ENCODE measurements at places on chromosomes 5 and 9.

GRCh38 chr9:122122903-122123632, 30.0 kb upstream of the TTLL11 start:
- peak; percentile 48 for DNase-seq

DNA sequence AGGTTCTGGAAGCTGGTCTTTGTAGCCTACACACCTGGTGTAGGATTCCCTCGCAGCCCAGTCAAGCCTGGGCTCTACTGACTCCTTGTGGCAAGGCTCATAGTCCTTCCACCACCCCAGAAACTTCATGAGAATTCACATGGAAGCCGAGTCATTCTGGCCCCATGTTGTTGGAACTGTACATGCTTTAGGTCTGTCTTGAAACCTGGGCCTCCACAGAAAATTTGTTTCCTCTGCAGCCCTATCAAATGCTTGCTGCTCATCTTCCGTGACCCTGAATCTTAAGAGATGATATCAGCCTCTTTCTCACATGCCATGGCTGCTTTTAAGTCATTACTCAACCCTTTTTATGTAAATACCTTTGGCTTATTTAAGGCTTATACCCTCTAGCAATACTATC, 113.4 kb upstream of the GRHPR start:
- DNase-seq = no peak

- no peak for DNase-seq
Observed at GRCh38 chr5:59542851-59543820, 350.4 kb downstream of the PDE4D start.

DNA sequence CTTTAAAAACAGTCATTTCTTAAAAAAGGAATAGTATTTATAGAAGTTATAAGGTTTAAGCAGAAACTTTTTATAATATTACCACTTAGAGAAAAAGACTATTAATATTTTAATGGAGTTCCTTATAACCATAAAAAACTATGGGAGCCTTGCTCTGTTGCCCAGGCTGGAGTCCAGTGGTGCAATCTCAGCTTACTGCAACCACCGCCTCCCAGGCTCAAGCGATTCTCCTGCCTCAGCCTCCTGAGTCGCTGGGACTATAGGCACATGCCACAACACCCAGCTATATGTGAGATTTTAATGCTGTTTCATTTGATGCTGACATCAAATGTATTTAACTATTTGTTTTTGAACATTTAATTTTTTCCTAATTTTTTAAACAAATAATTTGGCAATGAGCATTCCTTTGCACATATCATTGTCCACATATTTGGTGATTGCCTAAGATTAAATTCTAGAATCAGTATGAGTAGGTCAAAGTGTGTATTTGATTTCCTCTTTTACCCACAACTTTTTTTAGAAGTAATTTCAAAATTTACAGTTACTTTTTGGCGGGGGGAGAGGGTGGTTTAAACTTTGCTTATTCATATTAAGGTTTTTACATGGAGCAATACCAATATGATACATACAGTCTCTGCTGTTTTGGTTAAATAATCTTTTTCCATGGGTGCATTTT, 235.5 kb downstream of the ARHGEF28 start:
- DNase-seq = no peak

DNA sequence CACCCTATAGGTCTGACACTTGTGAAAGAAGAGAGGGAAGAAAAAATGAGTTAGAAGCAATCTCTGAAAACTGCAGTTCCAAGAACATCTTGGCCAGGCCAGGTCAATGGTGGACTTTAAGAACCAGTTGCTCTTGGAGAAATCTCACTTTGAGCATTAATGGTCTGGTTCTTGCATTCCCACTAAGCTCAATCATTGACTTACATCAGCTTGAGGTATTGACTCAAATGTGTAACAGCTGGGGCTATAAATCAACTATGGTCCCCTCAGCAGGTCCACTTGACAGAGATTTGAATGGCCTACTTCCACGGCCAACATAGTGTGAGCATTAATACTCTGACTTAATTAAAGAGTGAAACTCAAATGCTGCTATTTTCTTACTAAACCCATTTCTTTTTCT, 357.8 kb upstream of the RGMB start:
- DNase-seq = no peak

GRCh38 chr5:112960863-112961504, 15.6 kb upstream of the DCP2 start:
- DNase-seq = no peak

- DNase-seq = no peak
Observed at GRCh38 chr5:638501-639252, 26.5 kb downstream of the CEP72 start.

GRCh38 chr9:75903785-75904360, 13.4 kb downstream of the PCSK5 start:
- DNase-seq = no peak

GRCh38 chr5:172178991-172179989, 8.7 kb downstream of the STK10 start:
- DNase-seq = peak; percentile 23

DNA sequence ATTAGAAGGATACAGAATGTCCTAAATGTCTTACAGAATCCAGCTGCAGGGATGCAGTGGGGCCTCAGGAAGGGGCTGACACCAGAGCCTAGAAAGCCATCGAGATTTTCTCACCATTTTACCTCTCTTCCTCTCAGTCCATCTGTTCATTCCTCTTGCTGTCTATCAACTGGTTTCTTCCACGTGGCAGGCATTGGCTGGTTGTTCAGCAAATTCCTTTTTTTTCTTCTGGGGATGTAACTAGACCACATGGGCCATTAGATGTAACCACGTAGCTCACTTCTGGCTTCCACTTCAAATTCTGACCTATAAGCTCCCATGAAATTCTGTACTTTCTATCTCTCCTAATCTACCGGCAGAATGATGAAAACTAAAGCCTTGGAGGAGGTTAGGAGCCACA, 93.6 kb upstream of the MTAP start:
- DNase-seq = no peak

- DNase-seq = peak; percentile 33
Observed at GRCh38 chr9:136791516-136792276, 552 bp downstream of the TMEM141 start.

GRCh38 chr5:16345454-16345853, 120.1 kb downstream of the ZNF622 start:
- DNase-seq = no peak

GRCh38 chr5:79416499-79416898, 97.4 kb downstream of the HOMER1 start:
- no peak for DNase-seq

DNA sequence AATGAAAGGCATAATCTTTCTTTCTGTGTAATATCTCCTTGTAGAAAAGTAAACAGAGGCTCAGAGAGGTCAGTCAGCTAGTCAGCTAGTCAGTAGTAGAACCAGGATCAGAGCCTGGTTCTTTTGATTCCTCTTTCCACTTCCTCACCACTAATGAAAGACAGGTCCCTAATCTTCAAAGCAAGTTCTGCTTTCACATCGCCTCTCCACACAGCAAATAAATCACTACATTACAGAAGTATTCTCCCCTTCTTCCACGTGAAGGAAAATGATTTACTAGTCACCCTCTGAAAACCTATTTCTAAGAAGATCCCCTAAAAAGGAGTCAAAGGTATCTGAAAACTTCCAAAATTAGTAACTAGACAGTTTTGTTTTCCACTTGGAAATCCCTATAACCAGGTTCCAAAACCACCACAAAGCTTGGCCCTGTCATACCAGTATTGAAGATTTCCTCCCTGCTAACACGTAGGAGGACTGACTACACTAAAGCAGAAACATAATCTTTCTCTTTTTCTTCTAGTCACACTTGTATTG, 140.5 kb upstream of the TARS1 start:
- DNase-seq = no peak

- DNase-seq = no peak
Observed at GRCh38 chr9:109198736-109199382, 31.8 kb upstream of the FRRS1L start.

GRCh38 chr5:167296661-167297060, 994.8 kb upstream of the WWC1 start:
- no peak for DNase-seq

GRCh38 chr5:31847354-31847753, 208.4 kb downstream of the PDZD2 start:
- DNase-seq = no peak

DNA sequence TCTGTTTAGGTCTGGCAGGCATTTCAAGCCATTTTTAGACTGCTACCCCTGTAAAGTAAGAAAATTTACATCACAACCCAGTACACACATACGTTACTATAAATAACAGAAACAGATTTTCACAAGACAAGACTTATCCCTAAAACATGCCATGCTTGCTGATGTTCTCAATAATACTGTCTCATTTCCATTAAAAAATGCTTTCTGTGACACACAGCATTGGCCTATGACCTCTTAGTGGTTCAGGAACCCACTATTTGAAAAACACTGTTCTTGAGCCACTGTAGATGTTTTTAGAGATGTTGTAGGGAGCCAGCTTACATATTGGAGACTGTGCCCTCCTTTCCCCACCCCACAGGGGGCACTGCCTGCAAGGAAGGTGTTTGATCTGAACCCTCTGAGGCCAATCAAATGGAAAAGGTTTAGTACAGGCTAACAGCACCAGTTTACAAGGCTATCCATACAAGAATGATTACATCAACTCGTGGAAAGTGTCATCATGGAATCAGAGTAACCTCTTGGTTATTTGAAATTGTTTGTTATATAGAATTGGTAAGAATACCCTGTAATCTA, 30.8 kb downstream of the ZSWIM6 start:
- no peak for DNase-seq

DNA sequence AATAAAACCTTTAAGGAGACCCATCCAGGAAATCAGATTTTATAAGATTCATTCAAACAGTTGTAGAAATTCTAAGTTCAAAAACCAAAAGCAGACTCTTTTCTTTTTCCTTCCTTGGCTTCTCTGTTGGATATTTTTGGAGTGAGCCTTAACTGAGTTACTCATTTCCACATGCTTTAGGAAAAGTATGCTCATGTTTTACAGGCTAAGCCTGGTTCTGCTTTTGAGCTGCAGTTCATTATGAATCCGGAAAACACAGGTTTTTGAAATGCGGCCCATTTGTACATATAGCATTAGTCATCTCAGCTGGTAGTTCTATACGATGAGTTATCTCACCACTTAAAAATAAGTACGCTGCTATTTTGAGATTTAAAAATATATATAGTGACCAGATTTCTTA, 156.6 kb upstream of the DMRT1 start:
- DNase-seq = no peak

- no peak for DNase-seq
Observed at GRCh38 chr5:123448017-123448617, 24.9 kb upstream of the CEP120 start.

DNA sequence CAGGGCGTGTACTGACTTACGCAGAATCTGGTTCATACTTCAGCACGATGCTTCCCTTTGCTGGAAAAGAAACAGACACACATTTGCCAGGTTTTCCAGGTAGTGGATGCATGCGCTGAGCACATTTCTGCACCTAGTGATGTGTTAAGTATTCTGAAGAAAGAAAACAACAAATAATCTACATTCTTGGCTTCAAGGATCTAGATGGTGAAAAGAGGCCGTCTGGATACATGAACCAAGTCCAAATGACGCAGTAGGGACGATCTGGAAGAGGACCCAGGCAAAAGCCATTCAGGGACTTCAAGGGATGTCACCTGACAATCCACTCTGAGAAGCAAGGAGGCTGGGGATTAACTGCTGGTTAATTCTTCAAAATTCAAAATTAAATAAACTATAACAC, 30.4 kb downstream of the NSUN2 start:
- DNase-seq = no peak

GRCh38 chr9:37062336-37062735, 28.3 kb upstream of the PAX5 start:
- no peak for DNase-seq

DNA sequence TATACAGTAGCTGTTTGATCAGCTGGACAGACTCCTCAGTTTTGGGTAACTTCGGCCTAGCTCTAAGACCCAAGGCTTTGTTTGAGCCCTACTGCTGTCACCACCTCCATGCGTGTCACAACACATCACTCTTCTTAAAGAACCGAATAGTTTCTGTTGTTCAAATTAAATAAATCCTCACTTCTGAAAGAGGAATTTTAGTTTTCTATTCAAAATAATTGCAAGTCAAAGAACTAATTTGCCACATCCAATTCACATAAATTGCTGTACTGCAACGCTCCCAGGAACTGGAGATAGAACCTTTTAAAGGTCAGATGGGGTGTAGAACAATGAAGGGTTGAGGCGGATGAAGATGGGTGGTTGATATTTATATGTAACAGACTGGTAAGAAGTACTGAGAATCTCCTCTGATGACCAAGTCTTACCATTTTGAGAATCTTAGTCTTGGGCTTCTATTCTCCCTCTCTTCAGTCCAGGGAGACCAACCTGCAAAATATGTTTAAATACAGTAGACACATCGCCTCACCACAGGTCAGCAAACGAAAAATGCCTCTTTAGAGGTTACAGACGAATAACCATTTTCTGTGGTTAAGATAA, 1.6 kb downstream of the NREP start:
- no peak for DNase-seq

GRCh38 chr9:93123561-93124283, 10.3 kb downstream of the NINJ1 start:
- no peak for DNase-seq

DNA sequence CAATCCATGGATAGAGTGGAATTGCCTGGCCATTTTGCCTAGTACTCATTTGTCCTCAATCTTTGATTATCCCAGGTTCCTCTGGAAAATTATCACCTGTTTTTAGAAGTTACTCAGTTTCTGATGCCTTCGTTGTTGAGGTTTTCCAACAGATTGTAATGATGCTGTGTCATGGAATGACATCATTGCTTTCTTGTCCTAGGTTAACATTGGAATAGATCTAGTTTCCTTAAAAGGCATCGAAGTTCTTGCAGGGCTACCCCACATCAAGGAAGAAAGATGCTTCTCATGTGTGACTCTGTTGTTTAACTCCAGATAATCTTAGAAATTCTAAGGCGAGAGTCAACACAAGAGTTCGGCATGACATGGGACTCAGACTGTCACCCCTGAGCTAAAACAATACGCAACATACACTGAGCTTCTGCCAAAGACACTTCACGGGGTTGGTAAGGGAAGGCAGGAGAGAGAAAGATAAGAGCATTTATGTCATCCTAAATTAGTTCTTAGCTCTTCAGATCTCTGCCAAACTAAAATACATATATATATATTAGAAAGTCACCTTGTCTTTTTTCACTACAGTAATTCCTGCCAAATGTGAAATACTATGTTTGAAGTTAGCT, 293.2 kb upstream of the WWC1 start:
- DNase-seq = no peak

GRCh38 chr9:27527702-27528075, 1.9 kb downstream of the MOB3B start:
- DNase-seq = no peak

DNA sequence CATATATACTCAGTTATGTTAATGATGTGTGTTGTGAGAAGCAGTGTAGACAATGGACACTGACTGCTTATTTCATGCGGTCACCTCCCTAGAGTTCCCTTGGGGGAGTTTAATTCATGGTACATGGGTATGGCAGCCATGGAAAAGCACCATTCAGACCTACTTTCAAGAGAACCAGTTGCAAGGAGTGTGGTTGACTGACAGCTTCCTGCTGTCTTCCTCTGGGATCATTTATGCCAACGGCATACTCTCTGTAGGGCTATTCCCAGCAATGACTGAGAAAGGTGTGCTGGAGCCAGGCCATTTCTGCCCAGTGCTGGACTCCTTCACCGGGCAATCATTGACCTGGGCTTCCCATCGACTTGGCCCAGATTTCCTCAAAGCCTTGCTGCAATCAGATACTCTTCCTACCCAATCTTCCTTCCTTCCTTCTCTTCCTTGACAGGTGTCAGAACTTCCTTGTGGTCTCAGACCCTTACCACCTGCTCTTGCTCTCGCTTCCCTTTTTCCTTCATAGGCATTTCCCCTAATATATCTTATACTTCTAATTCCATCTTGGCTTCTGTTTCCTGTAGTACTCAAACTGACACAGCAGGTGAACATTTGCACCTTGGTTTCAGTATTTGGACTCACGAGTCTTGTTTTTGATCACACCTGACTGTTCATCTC, 3.4 kb upstream of the CLINT1 start:
- DNase-seq = no peak
